Esophagus squamous epithelium (tissue), 5 donors: ENCODE measurements at places on chromosomes 12 and 14.

DNA sequence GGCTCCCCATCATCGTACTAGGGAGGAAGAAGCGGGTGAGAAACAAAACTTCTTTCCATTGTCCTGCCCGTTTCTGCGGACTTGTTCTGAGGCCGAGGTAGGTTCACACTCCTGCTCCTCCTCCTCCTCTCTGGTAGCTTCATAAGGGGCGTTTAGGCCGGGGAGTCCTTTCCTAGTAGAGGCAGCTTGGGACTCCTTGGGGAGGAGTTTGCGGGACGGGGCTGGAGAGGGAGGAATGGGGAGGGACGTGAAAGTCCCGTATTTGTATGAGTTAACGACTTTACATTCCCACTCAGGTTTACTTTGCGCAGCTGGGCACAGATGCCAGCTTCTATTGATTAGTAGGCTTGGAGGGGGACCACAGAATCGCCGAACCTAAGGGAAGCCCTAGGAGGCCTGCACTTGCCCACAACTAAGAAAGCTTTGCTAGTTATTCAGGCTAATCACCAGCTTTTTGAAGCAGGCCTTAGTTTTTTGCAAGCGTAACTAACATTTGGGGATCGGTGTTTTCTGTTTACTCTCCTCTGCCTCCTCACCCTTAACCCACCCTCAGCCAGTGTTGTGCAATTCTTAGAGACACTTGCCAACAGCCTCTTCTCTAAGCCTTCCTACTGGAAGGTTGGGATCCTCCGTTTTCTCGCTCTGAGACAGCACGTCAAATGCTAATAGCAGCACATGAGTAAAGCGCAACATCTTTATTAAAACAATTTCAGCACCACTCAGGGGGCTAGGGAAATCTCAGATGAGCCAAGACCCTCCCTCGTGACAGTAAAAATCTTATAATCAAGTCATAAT, 499 bp downstream of the RNASE4 start:
- DNase-seq, result no peak

GRCh38 chr12:131836193-131836592, 8.0 kb downstream of the MMP17 start:
- no peak for DNase-seq

GRCh38 chr12:14431975-14432374, 66.5 kb downstream of the ATF7IP start:
- no peak for DNase-seq

DNA sequence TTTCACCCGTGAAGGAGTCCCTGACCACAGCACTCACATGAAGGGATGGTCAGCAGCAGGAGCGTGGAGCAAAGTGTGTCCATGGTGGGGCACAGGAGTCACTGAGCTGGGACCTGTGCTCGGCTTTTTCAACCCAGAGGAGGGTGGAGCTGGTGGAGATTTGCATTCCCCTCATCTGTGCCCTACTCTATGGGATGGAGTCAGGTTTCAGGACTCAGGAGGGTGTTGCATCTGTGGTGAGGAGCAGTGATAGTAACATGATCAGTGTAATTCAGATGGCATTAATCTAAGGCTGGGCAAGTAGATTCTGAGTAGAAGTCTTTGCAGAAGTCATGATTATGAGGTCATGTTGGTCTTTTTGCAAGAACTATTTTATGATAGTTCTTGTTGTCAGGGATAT, 511.9 kb downstream of the TMEM121 start:
- DNase-seq, result no peak

- DNase-seq, result no peak
These were observed 24.9 kb upstream of the RHOJ start for GRCh38 chr14:63179383-63179782.

DNA sequence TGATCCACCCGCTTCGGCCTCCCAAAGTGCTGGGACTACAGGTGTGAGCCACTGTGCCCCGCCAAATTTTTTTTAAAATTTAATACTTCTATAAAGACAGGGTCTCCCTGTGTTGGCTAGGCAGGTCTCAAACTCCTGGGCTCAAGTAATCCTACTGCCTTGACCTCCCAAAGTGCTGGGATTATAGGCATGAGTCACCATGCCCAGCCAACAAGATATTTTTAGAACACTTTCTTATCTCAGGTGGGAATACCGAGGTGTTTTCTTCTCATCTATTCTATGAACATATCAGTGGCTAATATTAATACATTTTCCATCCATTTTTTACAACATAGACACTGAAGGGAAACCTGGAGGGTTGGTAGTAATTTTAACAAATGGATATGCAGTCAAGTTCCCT, 38.0 kb upstream of the DHRS4 start:
- no peak for DNase-seq

GRCh38 chr14:26466862-26467261, 131.0 kb downstream of the NOVA1 start:
- no peak for DNase-seq

DNA sequence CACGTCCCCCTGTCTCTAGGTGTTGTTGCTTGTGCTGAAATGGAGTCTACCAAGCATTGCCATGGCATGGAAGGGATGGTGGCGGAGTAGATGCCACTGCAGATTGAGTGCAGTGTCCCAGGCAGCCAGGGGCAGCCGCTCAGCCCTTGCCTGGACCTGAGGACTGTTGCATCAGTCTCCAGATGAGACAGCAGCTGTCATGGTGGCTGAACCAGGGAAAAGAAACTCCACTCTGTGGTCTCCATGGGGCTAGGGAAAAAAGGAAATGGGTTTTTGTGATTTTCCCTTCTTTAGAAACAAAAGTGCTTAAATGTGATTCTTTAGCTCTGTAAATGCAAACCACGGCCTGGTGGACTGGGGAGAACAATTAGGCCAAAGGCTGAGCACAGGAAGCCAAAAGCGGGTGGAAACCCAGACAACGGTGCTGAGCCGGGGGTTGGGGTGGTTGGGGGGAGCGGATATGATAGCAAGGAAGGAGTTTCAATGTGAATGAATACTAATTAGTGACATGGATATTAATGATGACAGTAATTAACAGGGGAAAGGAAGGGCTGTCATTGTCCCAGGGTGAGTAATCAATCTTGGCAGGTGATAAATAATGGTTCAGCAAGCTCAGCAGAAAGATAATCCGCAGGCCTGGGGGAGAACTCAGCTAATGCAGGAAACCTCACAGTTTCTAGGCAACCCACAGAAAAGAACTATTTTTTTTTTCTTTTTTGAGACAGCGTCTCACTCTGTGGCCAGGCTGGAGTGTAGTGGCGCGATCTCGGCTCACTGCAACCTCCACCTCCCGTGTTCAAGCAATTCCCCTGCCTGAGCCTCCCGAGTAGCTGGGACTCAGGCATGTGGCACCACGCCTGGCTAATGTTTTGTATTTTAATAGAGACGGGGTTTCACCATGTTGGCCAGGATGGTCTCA, 442.6 kb downstream of the DPF3 start:
- no peak for DNase-seq

GRCh38 chr14:99042381-99043266, 229.4 kb downstream of the BCL11B start:
- no peak for DNase-seq

GRCh38 chr12:51829011-51829481, 19.5 kb downstream of the FIGNL2 start:
- DNase-seq, result no peak

DNA sequence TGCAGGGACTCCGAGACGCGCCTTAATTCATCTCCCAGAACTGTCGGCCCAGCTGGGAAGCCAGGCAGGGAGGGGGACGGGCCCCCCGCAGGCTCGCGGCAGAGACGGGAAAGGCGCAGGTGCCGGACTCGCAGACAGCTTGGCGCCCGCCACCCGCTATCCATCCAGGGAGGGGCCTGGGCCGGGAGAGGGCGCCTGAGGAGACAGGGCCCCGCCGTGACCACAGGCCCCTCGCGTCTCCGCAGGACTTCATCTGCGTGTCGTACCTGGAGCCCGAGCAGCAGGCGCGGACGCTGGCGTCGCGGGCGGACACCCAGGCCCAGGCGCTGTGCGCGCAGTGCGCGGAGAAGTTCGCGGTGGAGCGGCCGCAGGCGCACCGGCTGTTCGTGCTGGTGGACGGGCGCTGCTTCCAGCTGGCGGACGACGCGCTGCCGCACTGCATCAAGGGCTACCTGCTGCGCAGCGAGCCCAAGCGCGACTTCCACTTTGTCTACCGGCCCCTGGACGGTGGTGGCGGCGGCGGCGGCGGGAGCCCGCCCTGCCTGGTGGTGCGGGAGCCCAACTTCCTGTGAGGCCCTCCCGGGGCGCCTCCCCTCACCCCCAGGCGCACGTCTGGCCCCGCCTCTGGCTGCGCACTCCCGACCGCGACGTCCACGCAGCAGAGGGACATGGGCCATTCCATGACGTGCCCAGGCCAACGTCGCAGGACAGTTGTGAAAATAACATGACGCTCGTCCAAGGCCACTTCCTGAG, 60.6 kb downstream of the LGMN start:
- no peak for DNase-seq

DNA sequence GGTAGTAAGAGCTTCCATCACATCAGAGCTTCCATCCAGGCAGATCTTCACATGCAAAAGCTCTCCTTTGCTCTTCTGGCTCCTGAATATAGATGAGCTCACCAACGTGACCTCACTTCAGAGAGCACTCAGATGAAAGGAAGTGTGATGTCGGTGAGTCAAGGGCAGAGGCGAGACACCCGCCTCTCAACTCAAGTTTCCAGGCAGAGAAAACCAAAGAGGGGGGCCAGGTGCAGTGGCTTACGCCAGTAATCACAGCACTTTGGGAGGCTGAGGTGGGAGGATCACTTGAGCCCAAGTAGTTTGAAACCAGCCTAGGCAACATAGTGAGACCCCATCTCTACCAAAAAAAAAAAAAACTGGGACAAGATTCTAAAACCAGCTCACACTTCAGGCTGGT, 126.9 kb downstream of the DUSP6 start:
- no peak for DNase-seq
